Activated naive CD4-positive, alpha-beta T cell treated with anti-CD3 and anti-CD28 coated beads, Interleukin-2, amount 10 ng/mL, durations not matched to agents 5 hours and 36 hours (primary cell): ENCODE measurements at places on chromosomes 5 and 9. TPM values are rescaled to one million over a fixed set of nuclear protein-coding genes. Genes with fewer than 3 reads are reported as not detected.

The GFPT2 gene
- not detected for total RNA-seq

The LIX1 gene
- not detected for total RNA-seq

The PTGES gene
- total RNA-seq = not detected

The NR6A1 gene
- total RNA-seq = 0.50 TPM

The DENND4C gene
- 43.0 TPM for total RNA-seq

The SLC6A19 gene
- total RNA-seq = not detected

The FGFR4 gene
- 0.26 TPM for total RNA-seq

The PRDM9 gene
- not detected for total RNA-seq

The F2R gene
- total RNA-seq = 4.8 TPM

The NTNG2 gene
- total RNA-seq = 2.0 TPM

The PCDHGC5 gene
- total RNA-seq = not detected

The TMEM252 gene
- not detected for total RNA-seq

The CXCL14 gene
- total RNA-seq = not detected

The LHX6 gene
- not detected for total RNA-seq

The C5orf58 gene
- total RNA-seq = not detected

The LPAR1 gene
- total RNA-seq = not detected
